ENCODE measurements at places on chromosomes 6 and 20.
A peak's percentile ranks its signal among the peaks of the same experiment; 100 is the strongest.

DNA sequence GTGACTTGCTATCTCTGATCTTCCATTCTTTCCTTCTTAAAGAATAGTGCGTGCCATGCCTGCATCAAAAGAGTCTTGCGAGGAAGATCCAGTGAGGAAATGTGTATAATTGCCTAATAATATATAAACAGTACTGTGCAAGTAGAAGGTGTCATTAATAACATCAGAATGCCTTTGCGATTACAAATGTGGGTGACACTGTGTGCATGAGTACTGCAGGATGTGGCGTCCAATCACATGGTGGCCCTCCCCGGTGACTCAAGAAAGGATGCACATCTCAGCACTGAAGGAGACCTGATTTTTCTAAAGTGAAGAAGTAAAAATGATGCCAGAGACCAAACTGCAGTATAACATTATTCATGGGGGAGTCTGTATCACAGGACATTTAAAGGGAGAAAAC is 107.5 kb upstream of the EDN1 start:
- no peak for DNase-seq

DNA sequence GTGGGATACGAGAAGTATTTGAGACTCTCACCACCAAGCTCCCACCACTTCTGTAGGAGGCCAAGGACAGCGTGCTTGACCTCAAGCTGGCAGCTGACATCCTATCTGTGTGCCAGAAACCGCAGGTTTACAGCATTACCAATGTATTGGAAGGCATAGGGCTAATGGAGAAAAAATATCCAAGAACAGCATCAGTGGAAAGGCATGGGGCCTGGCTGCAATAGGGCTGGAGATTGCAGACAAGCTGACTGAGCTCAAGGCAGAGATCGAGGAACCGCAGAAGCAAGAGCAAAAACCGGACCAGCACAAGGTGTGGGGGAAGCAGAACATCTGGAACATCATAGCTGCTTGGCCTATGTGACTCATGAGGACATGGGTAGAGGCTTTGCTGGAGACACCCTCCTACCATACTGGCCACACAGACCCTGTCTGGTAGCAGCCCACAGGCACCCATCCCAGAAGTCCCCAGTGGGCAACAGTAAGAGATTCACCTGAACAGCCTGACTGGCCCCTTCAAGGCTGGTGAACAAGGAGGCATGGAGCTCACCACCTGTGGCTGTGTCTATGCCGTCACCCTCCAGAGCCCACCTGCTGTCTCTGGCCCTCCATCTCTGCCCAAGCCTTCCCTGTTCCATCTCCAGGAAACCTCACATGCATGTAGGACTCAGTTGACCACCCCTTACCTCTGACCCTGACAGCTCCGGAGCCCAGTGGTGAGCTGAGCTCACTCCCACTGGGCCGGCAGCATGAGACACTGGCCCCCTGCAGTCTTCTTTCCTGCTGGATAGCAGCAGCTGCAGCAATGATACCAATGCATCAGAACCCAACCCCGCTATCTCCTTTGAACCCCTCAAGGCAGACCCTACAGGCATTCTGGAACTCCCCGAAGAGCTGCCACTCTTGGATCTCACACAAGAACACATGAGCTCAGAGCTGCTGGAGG is 171.1 kb downstream of the KIF6 start:
- DNase-seq = no peak

GRCh38 chr6:128098000-128098581 is 197.2 kb upstream of the THEMIS start:
- no peak for DNase-seq

- no peak for DNase-seq
These were observed 94.5 kb downstream of the SIM1 start for GRCh38 chr6:100370265-100370664.

- DNase-seq = no peak
These were observed 3.9 kb upstream of the TGM2 start for GRCh38 chr20:38168791-38169589.

- no peak for DNase-seq
These were observed 108.5 kb downstream of the LY86 start for GRCh38 chr6:6696867-6697531.

DNA sequence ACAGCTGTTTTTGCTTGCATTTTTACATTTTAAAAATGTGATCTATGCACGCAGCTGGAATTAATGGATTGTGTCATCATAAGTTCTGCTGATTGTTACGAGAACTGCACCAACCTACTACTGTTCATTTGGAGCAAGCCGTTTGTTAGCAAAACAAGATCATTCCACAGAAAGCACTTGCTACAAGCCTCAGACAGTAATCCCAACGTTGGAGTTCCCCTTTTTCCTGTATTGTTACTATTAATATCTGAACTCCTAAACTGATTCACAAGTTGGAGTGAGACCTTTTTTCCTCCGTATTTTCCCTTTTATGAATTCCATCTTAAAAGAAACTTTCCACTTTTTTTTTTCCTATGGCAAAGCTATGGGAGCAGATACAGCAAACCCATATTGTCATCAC is 3.5 kb downstream of the TENT5A start:
- no peak for DNase-seq

GRCh38 chr20:63124092-63124781 is 91.7 kb downstream of the YTHDF1 start:
- DNase-seq = peak; percentile 9

GRCh38 chr6:10883312-10884244 is 1.7 kb upstream of the GCM2 start:
- DNase-seq = no peak

DNA sequence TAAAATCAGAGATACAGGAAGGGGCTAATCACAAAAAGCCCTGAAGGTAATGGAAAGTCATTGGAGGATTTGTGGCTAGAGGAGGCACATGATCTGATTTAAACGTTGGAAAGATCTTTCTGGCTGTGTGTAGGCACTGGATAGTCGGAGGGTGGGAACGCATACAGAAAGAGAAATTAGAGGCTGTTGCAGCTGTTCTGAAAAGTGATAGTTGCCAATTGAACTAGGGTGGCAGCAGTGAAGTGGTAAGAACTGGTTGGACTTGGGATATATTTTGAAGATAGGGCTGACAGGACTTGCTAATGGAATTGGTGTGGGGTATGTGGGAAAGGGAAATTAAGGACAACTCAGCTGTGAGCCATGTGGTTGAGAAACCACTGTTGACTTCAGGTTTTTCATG is 223.6 kb downstream of the OGFRL1 start:
- no peak for DNase-seq

GRCh38 chr6:36350681-36351571 is 14.2 kb upstream of the BNIP5 start:
- no peak for DNase-seq

DNA sequence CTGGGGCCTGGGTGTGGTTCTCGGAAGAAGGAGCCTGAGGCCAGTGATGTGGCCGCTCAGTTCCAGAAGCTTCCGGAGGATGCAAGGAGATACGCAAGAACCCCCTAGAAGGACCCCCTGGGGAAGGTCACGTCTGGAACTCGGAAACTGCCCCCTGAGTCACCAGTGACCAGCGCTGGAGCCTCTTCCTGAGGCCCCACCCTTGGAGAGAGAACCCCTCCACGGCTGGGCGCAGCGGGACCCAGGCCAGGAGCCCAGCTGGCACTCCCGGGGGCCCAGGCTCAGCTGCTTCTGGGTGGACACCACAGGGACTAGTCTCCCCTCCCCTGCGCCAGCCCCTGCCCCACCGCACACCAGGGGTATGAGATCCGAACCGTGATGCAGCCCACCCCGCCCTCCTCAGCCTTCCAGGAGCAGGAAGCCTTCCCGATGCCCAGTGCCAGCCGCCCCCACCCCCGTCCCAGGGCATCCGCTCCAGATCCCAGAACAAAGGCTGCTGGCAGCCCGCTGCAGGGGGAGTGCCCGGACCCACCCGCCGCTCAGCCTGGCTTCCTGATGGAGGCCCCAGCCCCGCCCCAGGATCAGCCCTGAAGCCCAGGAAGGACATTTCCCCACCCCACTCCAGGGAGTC is 7.5 kb downstream of the LAMA5 start:
- DNase-seq = no peak

DNA sequence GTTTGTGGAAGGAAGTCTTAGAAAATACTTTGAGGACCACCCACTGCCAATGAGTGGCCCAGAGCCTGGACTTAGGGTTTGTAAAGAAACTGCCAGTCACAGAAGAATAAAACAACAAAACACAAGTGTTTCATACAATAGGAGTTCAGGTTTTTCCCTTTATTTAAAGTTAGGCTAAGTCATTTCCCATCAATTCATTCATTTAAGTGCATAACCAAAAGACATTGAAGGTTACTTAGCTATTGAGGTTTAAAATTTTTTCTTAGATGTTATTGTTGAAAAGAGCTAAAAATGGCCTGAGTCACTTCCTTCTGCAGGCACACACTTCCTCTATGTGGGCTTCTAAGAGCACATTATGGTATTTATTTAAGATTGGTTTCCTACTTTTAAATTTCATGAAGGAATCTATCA is 54.2 kb downstream of the ARMC2 start:
- DNase-seq = no peak

DNA sequence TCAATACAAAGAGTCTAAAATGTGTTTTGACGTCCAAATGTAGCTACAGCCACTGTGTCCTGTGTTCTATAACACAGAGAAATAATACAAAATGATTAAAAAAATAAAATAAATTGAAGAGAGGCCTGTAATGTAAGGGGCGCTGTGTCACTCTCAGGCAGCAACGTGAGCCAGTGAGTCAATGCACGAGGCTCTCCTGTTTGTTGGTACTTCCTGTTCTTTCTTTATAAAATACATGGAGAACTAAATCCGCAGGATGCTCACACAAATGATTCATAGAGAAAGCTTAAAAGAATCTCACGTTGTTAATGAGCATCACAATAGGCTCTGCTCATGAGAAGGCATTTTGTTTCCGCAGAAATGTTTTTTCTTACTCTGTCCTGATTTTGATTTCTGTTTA is 635.0 kb upstream of the AGPAT4 start:
- DNase-seq = no peak

DNA sequence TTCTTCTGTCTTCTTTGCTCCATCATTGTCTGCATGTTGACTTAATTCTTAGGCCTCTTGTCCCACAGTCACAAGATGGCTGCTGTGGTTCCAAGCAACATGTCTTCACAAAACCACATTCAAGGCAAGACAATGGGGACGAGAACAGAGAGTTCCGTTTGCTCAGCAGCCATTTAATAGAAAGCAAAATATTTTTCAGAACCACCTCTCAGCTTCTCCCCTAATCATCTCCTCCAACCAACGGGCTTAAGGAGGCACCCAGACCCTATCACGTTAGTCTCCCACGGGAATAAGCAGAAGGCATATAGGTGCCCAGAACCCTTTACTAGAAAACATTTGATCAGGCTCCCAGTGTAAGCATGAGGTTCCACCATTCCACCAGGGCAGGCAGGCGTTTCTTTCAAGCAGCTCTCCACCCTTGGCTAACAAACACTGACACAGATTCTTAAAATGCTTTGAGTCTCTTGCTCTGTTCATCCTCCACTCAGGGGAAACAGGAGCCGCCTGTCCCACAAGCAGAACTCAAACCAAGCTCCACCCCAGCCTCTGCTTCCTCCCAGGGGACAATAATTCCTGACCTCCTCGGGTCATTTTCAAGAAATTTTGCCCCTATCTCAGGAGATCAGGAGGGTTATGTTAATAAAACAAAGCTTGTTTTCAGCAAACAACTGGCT is 19.0 kb downstream of the BMP7 start:
- no peak for DNase-seq

DNA sequence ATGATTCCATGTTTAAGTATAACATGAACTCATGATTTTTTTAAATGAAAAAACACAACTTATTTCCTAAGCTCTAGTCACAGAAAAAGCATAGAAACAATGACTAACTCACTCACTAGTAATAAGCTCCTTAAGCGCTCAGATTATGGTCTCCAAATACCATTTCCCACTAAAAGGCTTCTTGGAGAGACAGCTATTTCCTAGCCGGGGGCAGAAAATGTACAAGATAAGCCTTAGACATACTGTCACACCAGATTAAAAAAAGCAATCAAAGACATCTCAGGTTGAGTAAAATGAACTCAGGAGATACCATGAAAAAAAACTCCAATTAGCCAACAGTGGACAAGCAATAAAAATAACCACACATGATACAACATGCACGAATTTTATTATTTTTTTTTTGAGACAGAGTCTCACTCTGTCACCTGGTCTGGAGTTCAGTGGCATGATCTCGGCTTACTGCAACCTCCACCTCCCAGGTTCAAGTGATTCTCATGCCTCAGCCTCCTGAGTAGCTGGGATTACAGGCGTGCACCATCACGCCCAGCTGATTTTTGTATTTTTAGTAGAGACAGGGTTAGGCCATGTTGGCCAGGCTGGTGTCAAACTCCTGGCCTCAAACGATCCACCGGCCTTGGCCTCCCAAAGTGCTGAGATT is 14.9 kb downstream of the SRPK1 start:
- DNase-seq = no peak

- no peak for DNase-seq
These were observed 100.8 kb downstream of the MOXD1 start for GRCh38 chr6:132300323-132300949.

- no peak for DNase-seq
These were observed 534.2 kb upstream of the GJE1 start for GRCh38 chr6:141598487-141598886.

DNA sequence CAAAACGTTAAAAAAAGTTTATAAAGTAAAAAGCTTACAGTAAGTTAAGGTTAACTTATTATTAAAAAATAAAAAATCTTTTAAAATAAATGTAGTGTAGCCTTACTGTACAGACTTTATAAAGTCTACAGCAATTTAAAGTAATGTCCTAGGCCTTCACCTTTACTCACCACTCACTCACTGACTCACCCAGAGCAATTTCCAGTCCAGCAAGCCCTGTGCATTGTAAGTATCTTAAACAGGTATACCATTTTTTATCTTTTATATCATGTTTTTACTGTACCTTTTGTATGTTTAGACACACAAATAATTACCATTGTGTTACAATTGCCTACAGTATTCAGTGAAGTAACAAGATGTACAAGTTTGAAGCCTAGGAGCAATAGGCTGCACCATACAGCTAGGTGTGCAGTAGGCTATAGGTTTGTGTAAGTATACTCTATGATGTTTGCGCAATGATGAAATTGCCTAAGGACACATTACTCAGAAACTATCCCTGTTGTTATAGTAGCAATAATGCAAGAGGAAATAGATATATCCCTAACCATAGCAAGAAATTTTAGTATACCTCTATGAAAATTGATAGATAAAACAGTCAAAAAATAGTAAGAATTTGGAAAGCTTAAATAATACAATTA is 39.5 kb downstream of the FBXO5 start:
- DNase-seq = no peak

- no peak for DNase-seq
These were observed 83.6 kb upstream of the RBM24 start for GRCh38 chr6:17197607-17198006.

DNA sequence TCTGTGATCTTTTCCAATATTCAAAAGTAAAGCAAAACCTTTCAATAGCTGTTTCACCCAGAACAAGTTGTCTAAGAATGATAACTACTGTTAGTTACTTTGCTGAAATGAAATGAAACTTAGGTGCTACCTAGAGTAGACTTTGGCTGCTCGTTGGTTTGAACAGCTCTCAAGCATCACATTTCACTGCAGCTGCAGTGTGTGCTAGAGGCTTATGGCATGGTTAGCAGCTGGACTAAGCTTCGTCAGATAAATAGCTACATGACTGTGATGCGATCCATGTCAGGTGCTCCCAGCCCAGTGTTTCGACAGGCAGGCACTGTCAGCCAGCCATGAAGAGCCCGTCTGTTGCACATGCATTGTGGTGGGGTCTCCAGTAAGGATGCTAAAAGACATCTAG is 201.1 kb downstream of the TFAP2B start:
- no peak for DNase-seq

Data from activated CD4-positive, CD25-positive, alpha-beta regulatory T cell treated with anti-CD3 and anti-CD28 coated beads, Interleukin-2, amount 50 U/mL, for 72 hours (primary cell).